ENCODE measurements at places on chromosomes 12 and 14.
A peak's percentile ranks its signal among the peaks of the same experiment; 100 is the strongest.

DNA sequence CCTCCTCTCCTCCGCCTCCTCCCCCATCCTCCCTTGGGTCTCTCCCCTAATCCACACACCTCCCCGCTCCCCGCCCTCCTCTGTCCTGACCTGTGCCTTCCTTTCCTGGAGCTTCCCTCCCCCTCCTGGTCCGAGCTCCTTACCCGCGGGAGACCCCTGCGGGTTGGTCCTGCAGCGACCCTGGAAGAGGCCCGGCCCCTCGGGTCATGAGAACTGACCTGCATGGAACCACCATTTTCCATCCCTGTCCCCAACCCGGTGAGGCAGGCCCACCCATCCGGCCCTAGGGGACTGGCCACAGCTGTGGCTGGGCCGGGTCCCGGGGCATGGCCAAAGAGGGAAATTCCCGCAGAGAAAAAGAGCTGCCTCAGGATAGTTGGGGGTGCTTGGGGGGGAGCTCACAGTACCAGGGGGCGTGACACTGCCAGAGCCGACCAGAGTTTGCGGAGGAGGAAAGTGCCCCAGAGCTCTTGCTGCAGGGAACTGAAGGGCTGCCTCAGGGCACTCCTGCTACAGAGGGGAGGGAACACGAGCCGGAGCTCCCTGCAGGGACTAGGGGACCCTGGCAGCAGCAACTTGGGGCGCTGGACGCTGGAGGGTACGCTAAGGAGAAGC, 613 bp downstream of the ARHGEF40 start:
- DNase-seq, result no peak

DNA sequence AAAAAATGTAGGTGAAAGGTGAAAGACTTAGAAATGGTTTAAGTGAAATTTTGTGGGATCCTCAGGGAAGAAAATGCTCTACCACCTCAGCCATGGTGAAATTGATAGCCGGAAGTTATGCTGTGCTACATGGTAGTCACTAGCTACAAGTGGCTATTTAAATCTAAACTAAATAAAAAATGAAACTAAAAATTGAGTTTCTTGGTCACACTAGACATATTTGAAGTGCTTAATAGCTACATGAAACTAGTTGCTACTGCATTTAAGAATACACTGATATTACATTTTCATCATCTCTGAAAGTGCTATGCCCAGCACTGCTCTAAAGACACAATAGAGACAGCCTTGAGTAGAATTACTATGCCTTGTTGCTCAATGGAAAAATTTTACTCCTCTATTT, 10.3 kb upstream of the SLCO1B3 start:
- no peak for DNase-seq

DNA sequence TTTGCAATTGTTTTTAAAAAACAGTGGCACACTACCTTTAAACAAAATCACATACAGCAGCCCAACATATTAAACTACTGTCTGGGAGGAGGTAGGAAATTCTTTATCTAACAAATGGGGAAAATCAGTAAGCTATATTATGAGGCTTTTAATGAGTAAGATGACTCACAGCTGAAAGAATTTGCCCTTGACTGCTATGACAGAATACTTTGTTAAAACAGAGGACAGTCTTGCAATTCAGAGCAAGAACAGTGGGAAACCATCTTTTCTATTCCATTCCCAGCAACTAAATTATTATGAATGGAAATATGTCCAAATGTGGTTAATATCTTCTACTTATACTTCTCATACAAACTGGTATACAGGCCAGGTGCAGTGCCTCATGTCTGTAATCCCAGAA, 49.2 kb upstream of the SGPP1 start:
- DNase-seq, result no peak

- no peak for DNase-seq
These were observed 90.3 kb downstream of the PAX9 start for GRCh38 chr14:36751920-36752319.

- DNase-seq, result no peak
These were observed 45.4 kb upstream of the CCND2 start for GRCh38 chr12:4228122-4228580.

GRCh38 chr12:76560086-76560491, 518 bp upstream of the OSBPL8 start:
- no peak for DNase-seq

GRCh38 chr14:51513281-51513680, 138.4 kb upstream of the FRMD6 start:
- no peak for DNase-seq

GRCh38 chr12:92537290-92537960, 165.4 kb upstream of the PLEKHG7 start:
- no peak for DNase-seq

DNA sequence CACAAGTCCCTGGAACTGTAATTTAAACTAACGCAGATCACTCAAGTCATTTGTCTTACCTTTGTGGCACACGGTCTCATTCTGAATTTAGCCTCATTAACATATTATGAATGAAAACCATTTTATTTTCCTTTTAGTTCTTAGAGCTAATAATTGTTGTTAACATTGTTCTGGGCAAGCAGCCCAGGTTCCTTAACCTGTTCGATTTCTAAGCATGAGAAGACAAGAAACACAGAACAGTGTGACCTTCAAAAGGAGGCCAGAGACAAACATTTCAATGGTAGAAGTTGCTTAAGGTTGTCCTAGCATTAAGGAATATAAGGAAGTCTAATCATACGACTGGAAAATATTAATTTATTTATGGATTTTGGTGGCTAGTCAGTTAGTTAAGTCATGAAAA, 35.2 kb downstream of the PIWIL1 start:
- no peak for DNase-seq

DNA sequence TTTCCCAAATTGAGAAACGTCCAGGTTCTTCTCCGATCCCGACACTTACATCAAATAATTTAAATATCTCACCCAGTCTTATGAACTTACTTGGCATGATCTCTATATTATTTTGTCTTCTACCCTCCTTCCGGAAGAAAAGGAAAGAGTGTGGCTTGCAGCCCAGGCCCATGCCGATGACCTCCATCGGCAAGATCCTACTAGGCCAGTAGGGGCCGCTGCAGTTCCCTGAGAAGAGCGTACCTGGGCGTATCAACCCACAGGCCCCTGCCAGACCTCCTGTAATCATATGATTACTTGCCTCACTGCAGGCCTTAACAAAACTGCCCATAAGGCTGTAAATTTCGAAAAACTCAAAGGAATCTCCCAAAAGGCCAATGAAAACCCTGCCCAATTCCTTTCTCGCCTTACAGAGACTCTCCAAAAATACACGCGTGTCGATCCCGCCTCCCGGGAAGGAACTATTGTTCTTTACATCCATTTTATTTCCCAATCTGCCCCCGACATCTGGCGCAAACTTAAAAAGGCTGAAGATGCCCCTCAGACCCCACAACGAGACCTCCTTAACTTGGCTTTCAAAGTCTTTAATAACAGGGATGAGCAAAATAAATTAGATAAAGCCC, 69.6 kb downstream of the MOK start:
- peak; percentile 24 for DNase-seq

GRCh38 chr14:57747036-57747435, 118.9 kb downstream of the SLC35F4 start:
- DNase-seq, result no peak

DNA sequence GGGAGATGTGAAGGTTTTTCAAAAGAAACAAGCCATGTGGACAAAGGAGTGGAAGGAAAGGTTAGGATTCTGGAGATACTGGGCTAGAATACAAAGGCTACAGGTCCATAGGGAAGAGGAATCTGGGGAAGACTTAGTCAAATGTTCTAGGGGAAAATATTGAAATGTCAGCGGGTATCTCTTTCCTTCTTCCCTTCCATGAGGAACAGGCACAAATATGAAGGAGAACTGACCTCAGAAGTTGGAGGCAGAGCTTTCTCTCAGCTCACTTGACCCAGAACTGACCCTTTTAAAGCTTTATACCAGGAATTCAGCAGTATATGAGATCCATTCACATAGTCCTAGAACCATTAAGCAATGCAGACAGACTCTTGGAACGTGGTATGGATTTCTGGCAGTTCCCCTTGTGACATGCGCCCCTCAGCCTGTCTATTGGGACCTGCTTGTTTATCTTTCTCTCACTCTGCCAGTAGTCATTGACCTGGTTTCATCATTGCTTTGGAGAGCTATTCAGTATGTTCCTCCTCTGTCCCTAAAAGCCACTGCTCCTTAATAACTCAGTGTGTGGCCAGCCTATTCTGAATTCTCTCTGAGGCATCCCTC, 43.0 kb upstream of the GSG1 start:
- DNase-seq, result no peak

DNA sequence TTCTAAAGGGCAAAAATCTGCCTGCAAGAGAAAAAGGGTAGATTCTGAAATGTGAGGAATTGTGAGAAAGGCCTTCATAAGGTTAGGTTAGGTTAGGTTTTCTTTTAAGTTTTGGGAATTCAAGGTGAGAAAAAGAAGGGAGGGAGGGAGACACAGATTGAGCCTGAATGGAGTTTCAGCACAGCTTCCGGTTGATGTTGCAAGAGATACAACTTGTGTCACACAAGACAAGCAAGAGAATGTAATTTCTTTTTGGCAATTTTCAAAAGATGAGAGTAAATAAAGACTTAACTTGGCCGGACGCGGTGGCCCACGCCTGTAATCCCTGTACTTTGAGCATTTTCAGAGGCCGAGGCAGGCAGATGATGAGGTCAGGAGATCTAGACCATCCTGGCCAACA, 63.8 kb downstream of the CPSF2 start:
- no peak for DNase-seq
